ENCODE measurements at places on chromosomes 11 and 22.
A peak's percentile ranks its signal among the peaks of the same experiment; 100 is the strongest.

DNA sequence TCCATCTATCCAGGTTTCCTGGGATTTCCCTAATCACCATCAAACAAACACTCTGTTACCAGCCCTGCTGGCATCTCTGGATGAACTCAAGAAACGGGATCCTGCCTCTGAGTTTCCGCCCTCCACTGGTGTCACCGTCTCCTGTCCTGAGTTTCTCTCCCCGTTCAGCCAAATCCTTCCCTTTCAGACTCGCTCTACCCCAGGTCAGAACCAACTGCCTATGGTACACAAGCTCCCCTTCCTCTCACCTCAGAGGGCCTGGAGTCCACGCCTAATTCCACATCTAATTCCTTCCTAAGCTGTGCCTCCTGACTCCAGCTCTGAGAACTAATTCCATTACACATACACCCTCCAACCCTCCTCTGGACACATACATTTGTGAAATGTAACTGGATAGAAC lies 96.1 kb downstream of the SHANK2 start:
- no peak for DNase-seq

DNA sequence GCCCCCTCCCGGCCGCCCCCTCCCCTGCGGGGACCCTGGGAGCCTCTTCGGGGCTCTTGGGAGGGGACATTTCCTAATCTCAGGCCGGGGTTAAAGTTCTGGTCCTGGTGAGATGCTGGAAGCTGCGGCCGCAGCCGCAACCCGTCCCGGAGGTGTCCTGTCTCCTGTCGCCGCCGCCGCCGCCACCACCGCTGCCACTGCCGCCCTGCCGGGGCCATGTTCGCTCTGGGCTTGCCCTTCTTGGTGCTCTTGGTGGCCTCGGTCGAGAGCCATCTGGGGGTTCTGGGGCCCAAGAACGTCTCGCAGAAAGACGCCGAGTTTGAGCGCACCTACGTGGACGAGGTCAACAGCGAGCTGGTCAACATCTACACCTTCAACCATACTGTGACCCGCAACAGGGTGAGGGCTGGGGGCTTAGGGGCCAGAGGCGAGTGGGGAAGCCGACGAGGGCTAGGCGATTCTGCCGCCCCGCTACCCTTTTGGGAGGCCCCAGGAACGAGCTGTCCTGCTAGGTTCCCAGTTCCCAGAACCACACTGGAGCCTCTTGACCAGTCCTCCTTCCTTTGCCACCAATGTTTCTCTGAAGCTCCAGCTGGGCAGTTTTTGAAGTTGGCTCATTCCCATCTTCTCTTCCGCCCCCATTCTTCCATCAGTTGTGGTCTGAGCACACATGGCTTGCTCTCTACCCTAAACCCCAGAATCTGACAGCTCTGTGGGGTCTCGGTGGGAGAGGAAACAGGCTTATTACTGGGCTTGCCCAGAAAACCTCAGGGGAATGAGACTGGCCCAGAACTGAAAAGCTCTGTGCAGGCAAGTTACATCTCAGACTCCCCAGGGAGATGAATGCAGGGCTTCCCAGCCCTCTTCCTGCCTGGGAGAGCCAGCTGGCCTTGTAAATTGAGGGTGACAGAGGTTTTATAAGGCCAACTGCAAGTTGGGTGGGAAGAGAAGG lies 781 bp downstream of the SIDT2 start:
- DNase-seq, result no peak

- DNase-seq, result no peak
Observed at GRCh38 chr22:25025491-25026400, 73.2 kb downstream of the KIAA1671 start.

- DNase-seq, result no peak
Observed at GRCh38 chr11:59641156-59641555, 25.6 kb upstream of the OSBP start.

- peak; percentile 34 for DNase-seq
Observed at GRCh38 chr22:39359659-39360195, 9.9 kb downstream of the SYNGR1 start.

GRCh38 chr22:35445933-35446332 lies 46.0 kb downstream of the MCM5 start:
- no peak for DNase-seq

GRCh38 chr22:27296091-27296675 lies 505.4 kb downstream of the MN1 start:
- DNase-seq, result no peak

- DNase-seq, result no peak
Observed at GRCh38 chr11:76763573-76764346, 19.4 kb upstream of the TSKU start.

DNA sequence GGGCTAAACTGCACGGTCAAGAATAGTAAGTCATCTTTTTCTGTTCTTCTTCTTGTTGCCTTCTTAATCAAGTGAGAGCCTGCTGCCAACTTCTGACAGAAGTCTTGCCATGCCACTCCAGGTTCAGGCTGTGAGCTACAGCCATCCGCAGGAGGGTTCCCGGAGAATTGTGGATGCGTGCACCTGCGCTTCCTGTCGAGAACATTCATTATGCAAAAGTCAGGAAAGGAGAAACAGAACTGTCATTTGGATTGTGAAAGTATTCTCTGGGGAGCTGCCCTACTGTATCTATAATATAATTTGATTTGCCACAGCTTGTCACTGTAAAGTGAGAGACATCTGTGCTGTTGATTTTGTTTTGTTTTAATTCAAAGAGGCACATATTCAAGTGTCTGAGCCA lies 12.3 kb downstream of the IL17RA start:
- DNase-seq, result no peak

DNA sequence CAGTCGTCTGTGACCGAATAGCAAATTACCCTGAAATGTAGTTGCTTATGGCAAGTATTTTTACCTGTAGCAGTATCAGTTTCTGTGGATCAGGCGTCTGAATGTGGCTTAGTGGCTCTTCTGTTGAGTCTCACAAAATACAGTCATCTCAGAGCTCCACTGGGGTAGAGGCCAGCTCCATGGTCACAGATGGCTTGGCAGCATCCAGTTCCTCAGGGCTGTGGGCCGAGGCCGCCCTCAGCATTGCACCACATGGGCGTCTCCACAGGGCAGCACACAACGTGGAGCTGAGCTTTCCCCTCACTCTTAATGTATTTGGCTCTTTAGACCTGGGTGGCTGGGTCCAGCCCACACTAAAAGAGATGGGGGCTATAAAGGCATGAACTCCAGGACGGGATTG lies 57.8 kb downstream of the SBF1 start:
- DNase-seq, result peak; percentile 73

GRCh38 chr11:135022454-135022853 lies 610.4 kb upstream of the B3GAT1 start:
- no peak for DNase-seq

GRCh38 chr11:106077609-106078455 lies at the start of gene AASDHPPT:
Gene AASDHPPT (plus strand): TSS chr11:106077662. CDS start chr11:106077711, 49 bp downstream.
- DNase-seq, result no peak

GRCh38 chr11:79942646-79943045 lies 501.8 kb upstream of the TENM4 start:
- no peak for DNase-seq

- no peak for DNase-seq
Observed at GRCh38 chr11:12140186-12140793, 29.9 kb downstream of the MICAL2 start.

- no peak for DNase-seq
Observed at GRCh38 chr11:60985991-60986915, 14.8 kb downstream of the CD6 start.

GRCh38 chr11:83249972-83250593 lies 36.1 kb downstream of the CCDC90B start:
- no peak for DNase-seq

DNA sequence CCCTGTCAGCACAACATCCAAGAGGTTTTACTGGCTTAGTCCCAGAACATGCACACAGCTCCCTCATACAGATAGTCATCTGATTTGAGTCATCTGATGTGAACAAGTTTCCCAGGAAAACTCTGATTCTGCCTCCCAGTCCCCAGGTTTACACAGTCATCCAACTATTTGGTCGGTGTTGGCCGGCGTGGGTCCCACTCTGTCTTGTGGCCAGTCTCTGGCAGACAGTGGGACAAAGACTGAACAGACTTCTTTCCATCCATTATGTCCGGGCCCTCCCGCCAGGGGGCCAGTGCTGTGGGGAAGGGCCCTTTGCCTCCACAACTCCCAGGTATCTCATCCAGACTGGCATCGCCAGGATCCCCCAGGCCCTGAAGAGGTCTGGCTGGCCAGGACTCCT lies 60.0 kb downstream of the BTG4 start:
- no peak for DNase-seq

- no peak for DNase-seq
Observed at GRCh38 chr11:66489636-66490035, 9.4 kb downstream of the DPP3 start.

DNA sequence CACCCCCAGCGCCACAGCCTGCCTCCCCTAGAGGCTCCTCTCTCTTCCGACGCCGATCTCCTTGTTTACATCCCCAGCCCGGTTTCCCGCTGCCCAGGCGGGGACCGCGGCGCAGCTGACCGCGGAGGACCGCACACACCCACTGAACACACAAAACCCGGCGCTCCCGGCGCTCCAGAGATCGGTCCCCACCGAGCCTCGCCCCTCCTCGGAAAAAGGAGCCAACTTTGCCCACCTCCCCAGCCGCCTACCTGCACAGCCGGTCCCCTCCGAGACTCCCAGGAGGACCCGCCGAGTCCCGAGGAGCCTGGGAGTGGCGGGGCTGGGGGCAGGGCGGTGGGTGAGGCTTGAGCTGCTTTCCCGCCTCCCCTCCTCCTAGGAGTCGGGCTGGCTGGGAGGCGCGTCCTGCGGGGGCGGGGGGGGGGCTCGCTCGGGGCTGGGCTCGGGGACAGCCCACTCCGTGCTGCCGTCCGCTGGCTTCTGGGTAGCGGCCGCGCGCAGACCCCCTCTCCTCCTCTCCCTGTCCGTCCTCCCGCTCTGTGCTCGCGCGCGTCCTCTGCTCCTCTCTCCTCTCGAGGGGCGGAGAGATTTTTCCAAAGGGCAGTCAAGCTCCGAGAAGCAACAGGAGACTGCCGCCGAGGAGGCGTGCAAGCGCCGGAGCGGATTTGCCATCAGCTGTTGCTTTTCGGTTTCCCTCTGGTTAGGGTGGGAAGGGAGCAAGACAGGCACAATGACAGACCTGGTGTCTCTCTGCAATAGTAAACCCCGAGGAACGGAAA lies at the start of gene FXYD6:
Gene FXYD6, minus strand, starts transcription at position 318 of the 779 bp plus-strand sequence. CDS start 33,882 bp downstream, outside the sequence.
- DNase-seq, result no peak

DNA sequence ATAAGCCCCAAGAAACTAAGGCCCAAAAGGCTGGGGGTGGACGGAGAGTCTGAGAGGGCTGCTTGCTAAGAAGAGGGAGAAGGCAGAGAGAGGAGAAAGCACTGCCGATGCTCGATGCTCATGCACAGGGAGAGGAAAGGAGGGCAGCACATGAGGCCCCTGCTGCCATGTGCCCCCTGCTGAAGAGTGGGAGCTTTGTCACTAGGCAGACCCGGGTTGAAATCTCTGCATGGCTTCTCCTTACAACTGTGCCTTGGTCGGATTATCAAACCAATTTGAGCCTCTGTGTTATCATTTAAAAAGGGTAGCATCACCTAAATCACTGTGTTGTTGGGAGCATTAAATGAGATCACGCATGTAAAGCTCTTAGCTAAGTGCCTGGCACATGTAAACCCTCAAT lies 330.5 kb downstream of the NXPE2 start:
- no peak for DNase-seq

- DNase-seq, result no peak
Observed at GRCh38 chr11:25396847-25397246, 900.0 kb downstream of the LUZP2 start.

GRCh38 chr11:134578807-134579723 lies 167.0 kb upstream of the B3GAT1 start:
- DNase-seq, result no peak

- DNase-seq, result no peak
Observed at GRCh38 chr22:30225220-30225927, 21.2 kb downstream of the LIF start.

DNA sequence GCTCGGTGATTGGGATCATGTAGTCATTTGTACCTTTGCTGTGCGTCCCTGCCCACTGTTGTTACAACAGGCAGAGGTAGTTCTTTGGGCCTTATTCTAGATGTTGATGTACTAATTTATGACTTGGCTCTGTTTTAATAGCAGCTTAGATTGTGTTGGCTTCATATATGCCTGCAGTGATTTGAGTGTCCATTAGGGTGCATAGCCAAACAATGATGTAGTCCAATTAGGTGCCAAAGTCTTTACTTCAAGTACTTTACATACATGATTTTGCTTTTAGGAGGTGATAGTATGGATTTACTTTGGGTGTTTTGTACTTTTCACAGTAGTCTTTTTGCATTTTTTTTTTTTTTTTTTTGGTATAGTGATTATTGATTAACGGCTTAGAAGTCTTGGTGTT lies 46.4 kb downstream of the PPP6R3 start:
- no peak for DNase-seq

GRCh38 chr11:12271241-12271640 lies 106.1 kb upstream of the PARVA start:
- no peak for DNase-seq

GRCh38 chr11:131629925-131630540 lies 259.6 kb downstream of the NTM start:
- no peak for DNase-seq

- DNase-seq, result no peak
Observed at GRCh38 chr22:43205261-43205691, 18.3 kb upstream of the TTLL12 start.

DNA sequence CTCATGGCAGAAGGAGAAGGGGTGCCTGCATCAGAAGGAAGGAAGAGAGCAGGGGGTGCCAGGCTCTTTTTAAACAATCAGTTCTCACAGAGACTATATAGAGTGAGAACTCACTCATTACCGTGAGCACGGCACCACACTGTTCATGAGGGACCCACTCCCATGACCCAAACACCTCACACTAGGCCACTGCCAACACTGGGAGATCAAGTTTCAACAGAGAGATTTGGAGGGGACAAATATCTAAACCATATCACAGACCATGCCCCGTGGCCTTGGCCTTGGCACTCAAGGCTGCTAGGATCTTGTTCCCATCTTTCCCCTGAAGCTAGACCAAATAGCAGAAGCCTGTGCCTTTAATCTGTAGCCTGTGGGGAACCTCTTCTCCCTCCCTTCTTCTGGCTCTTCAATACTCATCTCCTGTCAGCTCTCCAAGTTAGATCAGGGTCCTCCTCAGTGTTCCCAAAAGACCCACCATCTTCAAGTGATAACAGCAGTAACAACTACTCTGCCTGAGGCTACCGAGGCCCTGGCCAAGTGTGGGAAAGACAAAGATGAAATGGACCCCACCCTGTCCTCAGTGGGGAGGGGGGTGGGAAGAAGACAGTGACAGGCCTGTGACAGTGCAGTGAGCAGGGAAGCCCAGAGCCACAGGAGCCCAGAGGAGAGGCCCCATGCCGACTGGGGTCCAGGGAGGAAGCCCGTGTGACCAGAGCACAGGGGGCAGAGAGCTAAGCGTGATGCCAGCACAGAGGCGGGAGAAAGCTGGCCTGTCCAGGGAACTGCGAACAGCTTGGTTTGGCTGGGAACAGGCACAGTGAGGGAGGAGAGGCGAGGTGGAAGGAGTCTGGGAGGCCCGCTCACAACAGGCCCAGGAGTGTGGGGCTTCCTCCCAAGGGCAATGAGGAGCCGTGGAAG lies 72.6 kb downstream of the MYO7A start:
- no peak for DNase-seq

- no peak for DNase-seq
Observed at GRCh38 chr11:68302670-68303069, 9.7 kb upstream of the LRP5 start.

GRCh38 chr11:127506647-127507046 lies 506.1 kb upstream of the KIRREL3 start:
- no peak for DNase-seq

All from cerebellar nuclear complex (tissue), 1 donor.